ENCODE measurements at places on chromosomes 7 and 10. TPM values are rescaled to one million over a fixed set of nuclear protein-coding genes. Genes with fewer than 3 reads are reported as not detected.

GRCh38 chr10:8306685-8307364 lies 252.3 kb downstream of the GATA3 start:
- peaks cover 39% of the 10 kb centered on the region for H3K4me1 ChIP-seq
- no peaks in the 10 kb centered on the region for H3K36me3 ChIP-seq
- no peaks in the 10 kb centered on the region for H3K27me3 ChIP-seq
- no peak overlapping the region for H3K4me3 ChIP-seq
- no peak for DNase-seq

DNA sequence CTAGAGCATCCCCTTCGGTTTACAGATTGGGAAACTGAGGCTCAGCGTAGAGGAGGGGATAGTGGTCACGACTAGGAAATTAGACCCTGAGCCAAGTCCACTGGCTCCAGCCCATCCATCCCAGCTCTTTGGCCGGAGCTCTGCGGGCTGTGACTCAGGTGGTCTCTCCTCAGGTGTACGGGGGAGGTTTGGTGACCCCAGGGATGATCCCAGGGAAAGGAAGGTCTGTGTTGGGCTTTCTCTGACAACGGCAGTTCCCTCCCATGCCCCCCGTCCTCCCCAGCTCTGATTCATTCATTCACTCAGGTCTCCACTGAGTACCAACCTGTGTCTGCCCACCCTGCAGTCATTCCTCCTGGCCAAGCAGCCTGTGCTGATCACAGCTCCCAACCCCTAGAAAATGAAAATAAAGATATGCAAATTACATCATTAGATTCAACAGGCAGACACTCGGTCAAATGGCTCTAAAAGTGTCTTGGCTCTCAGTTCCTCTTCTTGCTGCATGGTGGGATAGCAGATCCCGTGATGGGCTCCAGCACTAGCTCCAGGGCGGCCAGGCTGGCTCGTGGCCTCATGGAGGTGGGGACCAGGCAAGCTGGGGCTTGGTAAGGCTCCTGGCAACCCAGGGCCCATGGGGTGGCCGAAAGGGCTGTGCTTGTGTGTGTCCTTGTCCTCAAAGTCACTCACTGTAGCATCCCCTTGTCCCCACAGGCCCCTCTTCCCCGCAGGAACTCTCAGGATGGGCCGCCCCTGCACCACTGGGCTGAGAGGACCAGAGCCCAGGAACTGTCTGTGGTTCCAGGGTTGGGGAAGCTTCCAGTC lies 37.8 kb downstream of the CLRN3 start:
- H3K36me3 ChIP-seq: 0 out of 2 replicates have a peak, but pooled peaks cover 3% of the 10 kb centered on the region
- no peak overlapping the region for H3K4me3 ChIP-seq
- DNase-seq: no peak
- H3K27me3 ChIP-seq: no peaks in the 10 kb centered on the region
- no peak overlapping the region for H3K27ac ChIP-seq
- H3K4me1 ChIP-seq: peaks cover 11% of the 10 kb centered on the region

Gene HTR5A
- total RNA-seq: not detected

DNA sequence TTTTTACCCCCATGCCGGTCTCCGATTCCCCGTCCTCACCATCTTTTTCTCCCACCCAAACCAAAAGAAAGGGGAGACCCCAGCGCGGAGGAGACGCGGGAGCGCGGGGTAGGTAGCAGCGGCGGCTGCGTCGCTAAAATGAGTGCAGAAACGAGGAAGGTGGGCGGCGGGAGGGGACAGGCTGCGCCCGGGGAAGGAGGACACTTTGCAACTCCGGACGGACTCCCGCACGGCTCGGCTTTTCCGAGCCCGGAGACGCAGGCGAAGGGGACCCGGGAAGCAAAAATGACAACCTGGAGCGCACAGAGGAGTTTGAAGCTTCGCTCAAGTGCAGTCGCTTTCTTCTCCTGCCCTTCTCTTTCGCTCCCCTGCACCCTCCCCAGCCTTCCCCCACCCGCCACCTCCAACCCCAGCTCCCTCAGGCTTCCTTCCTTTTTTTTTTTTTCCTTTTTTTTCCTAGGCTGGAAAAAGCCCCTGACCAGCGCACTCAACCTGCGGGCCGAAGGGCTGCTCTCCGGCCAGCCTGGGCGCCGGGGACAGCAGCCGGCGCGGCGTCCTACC lies 453 bp downstream of the SFMBT2 start:
- no peaks in the 10 kb centered on the region for H3K36me3 ChIP-seq
- H3K4me1 ChIP-seq: peaks cover 28% of the 10 kb centered on the region
- DNase-seq: peak; percentile 47
- peak overlapping the region; percentile 92 for H3K4me3 ChIP-seq

Gene FEZF1
- 20.0 TPM for total RNA-seq

GRCh38 chr7:5234852-5235831 lies 45.1 kb downstream of the WIPI2 start:
- no peaks in the 10 kb centered on the region for H3K4me1 ChIP-seq
- no peak for DNase-seq
- no peaks in the 10 kb centered on the region for H3K27me3 ChIP-seq
- H3K4me3 ChIP-seq: no peak overlapping the region

GRCh38 chr10:42956045-42956444 lies 120.8 kb upstream of the RET start:
- H3K36me3 ChIP-seq: peaks cover 3% of the 10 kb centered on the region
- H3K27me3 ChIP-seq: peaks cover 6% of the 10 kb centered on the region
- peaks cover 22% of the 10 kb centered on the region for H3K4me1 ChIP-seq
- H3K27ac ChIP-seq: no peak overlapping the region

- H3K27ac ChIP-seq: peak overlapping the region; percentile 68
- H3K4me3 ChIP-seq: no peak overlapping the region
- no peak for DNase-seq
- no peaks in the 10 kb centered on the region for H3K36me3 ChIP-seq
Measured at GRCh38 chr7:40755438-40755837, 620.6 kb downstream of the SUGCT start.

Gene KLHL7
- total RNA-seq: 82.1 TPM

GRCh38 chr7:46791188-46791587 lies 790.7 kb downstream of the TNS3 start:
- H3K27me3 ChIP-seq: no peaks in the 10 kb centered on the region
- no peak for DNase-seq
- no peak overlapping the region for H3K27ac ChIP-seq
- peaks cover 16% of the 10 kb centered on the region for H3K4me1 ChIP-seq
- no peak overlapping the region for H3K4me3 ChIP-seq

DNA sequence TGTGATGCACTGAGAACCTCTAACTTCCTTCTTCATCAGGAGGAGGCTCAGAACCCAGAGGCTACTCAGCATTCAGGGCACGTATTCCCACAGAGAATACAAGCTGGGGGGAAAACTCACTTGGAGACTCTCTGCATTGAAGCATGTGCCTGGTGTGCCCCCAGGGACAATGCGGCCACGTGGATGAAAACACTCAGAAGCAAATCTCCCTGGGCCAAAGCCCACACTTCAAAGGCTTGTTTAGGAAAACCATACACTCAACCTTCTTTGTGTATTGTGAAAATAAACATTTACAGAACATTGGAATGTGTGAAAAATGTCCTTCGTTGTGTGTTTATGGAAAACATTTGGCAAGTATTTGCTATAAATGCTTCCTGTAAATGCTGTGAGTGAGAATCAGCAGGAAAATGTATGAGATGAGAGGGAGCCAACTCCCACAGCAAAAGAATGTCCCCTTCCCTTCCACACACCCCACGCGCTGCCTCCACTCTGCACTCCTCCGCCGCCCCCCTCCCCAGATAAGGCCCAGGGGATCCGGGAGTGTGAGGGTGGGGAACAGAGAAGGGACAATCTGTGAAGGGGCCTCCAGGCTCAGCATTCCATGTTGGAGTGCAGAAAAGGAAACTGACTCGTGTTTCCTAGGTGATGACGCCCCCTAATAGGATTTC lies 339.5 kb downstream of the ELMO1 start:
- no peaks in the 10 kb centered on the region for H3K27me3 ChIP-seq
- H3K4me1 ChIP-seq: peaks cover 16% of the 10 kb centered on the region
- DNase-seq: no peak
- no peak overlapping the region for H3K27ac ChIP-seq

DNA sequence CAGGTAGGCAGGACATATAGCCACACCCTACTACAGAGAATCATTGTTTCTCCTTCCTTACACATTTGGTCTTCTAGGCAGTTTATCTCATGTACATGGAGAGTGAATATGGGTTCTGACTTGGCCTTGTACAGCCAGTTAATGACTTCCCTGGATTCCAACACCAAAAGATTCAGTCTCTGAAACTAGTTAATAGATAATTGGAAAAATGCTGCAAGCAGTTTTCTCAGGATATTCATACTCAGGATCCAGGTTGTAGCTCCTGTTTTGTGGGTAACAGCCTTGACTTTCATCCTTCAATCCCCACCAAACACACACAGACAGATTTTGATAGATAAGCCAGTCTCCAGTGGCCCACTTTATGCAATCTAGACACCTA lies 690.2 kb downstream of the NRG3 start:
- H3K4me1 ChIP-seq: no peaks in the 10 kb centered on the region
- H3K27ac ChIP-seq: no peak overlapping the region
- no peak overlapping the region for H3K4me3 ChIP-seq
- no peaks in the 10 kb centered on the region for H3K36me3 ChIP-seq
- DNase-seq: no peak

Gene PLEKHS1
- total RNA-seq: not detected

Gene OR2A12
- total RNA-seq: not detected

DNA sequence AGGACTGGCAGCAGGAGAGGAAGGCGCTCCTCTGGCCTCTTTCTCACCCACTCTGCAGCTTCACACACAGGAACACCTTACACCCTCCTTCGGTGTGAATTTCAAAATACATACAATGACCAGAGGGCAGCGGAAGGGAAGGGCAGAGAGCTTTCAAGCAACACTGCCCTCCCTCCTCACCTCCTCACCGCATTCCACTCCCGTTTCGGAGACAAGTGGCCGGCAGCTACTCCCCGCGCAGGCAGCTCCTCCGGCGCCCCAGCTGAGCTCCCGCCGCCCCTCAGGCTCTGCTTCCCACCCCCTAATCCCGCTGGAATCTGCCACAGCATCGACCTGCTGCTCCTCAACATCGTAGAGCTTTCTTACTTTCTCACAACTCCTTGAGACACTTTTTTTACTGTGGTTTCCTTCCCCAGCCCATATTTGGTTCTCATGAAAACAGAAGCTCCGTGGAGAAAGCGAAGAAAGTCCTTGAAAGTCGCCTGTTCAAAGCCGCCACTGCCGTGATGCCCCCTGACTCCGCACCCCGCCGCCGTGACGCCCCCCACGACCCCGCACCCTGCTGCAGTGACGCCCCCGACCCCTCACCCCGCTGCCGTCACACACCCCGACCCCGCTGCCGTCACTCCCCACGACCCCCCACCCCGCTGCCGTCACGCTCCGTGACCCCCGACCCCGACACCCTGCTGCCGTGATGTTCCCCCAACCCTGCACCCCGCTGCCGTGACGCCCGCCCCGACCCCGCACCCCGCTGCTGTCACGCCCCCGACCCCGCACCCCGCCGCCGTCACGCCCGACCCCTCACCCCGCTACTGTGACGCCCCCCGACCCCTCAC lies 14.6 kb upstream of the GPER1 start:
- no peak overlapping the region for H3K4me3 ChIP-seq
- H3K36me3 ChIP-seq: peaks cover 8% of the 10 kb centered on the region
- H3K27me3 ChIP-seq: no peaks in the 10 kb centered on the region
- DNase-seq: no peak
- no peaks in the 10 kb centered on the region for H3K4me1 ChIP-seq
- H3K27ac ChIP-seq: peak overlapping the region; percentile 41

Data from WTC11 (cell line).